Fibroblast of villous mesenchyme (primary cell): ENCODE measurements at places on chromosomes 16 and 17. TPM values are rescaled to one million over a fixed set of nuclear protein-coding genes. Genes with fewer than 3 reads are reported as not detected.

- DNase-seq, result no peak
Measured at GRCh38 chr17:40777459-40777858, 4.9 kb downstream of the KRT27 start.

DNA sequence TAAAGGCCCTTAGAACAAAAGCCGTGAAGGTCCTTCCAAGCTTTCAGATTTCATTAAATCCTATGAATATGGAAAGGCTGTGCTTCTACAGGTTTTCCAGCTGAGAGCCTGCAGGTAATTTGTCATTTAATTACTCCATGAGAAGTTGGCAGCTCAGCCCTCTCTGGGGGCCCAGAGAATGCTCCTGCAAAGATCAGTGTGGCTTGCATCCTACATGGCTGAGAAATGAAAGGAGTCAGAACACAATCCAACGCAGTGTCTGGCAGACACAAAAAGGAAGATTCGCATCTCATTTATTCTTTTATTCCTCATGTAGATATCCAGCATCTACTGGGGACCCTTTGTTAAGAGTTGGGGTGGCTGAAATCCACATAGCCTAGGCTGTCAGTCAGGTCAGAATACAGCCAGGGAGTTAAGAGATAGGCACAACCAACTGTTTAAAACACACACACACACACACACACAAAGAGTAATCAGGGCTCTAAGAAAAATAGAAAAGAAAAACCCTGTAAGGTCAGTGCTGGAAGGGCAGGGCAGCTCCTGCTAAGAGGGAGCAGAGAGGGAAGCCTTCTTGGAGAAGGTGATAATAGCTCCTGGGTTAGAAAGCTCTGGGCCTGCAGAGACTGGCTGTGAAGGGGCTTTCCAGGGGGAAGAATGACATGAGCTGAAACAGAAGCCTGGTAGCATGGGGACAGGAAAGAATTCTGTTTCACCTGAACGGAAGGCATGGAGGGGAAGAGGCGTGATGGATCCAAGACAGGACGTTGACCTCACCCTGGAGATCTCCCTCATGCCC, 46.9 kb upstream of the WSCD1 start:
- DNase-seq, result no peak

DNA sequence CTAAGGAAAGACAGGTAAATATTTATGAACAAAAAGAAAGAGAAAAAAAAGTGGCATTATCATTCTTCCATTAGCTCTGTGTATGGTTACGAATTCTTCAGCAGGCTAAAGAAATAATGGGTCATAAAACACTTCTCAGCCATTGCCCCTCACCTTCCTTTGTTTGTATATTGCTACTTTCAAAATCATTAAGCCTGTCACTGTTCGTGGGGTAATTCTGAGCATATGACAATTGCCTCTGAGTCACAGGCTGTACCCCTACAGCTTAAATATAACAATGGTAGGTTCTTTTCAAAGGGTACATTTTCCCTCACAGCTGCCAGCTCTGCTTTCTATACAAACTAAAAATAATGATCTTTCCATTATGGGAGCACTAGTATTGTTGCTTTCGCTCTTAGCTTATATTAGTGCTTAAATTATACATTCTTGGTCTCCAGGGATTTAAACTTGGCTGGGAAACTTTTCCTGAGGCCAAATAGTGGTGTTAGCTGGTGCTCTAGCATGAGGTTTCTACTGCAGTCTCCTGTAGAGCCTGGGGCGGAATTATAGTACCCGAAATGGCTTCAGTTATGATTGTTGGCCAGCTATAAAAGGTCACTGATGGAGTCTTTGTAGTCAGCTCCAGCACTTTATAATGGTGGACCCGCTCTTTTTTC, 74.7 kb upstream of the CDH11 start:
- DNase-seq, result no peak

The CHST6 gene
- under 0.01 TPM in 2 replicates for total RNA-seq

The LRRC37A gene
- total RNA-seq, result 4.5 and 8.6 TPM in 2 replicates

The ASB16 gene
- total RNA-seq, result under 0.01 TPM in 1 of 2 replicates, not detected in the other
